ENCODE measurements at places on chromosomes 1 and 21. TPM values are rescaled to one million over a fixed set of nuclear protein-coding genes. Genes with fewer than 3 reads are reported as not detected.
A peak's percentile ranks its signal among the peaks of the same experiment; 100 is the strongest.

- H3K36me3 ChIP-seq, result no peaks in the 10 kb centered on the region
- H3K4me1 ChIP-seq, result peaks cover 5% of the 10 kb centered on the region
- DNase-seq, result no peak
Observed at GRCh38 chr1:39899611-39900538, 1.8 kb downstream of the MYCL start.

DNA sequence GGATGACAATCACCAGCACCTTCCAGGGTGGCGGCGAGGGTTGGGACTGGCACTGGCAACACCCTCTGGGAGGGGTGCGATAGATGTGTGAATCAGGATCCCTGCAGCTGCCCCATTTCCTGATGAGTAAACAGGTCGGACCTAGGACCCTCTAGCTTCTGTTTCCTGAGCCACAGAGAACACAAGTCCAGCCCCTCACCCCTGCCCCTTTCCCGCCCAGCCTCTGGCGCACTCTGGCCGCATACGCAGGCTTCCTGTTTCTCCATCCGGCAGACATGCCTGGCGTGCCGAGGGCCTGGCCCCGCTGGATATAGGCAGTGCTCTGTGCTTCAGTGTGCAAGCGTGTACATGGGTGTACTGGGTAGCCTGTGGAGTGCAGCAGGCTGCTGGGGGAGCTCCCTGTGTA lies 4.6 kb downstream of the PEAR1 start:
- H3K27me3 ChIP-seq, result peaks cover 43% of the 10 kb centered on the region
- peak; percentile 20 for DNase-seq
- H3K27ac ChIP-seq, result no peak overlapping the region
- H3K4me1 ChIP-seq, result peaks cover 18% of the 10 kb centered on the region

GRCh38 chr1:197036861-197037260 lies 30.2 kb downstream of the F13B start:
- H3K27me3 ChIP-seq, result peaks cover 6% of the 10 kb centered on the region
- H3K27ac ChIP-seq, result no peak overlapping the region
- DNase-seq, result no peak
- H3K36me3 ChIP-seq, result no peaks in the 10 kb centered on the region
- peaks cover 2% of the 10 kb centered on the region for H3K4me1 ChIP-seq

DNA sequence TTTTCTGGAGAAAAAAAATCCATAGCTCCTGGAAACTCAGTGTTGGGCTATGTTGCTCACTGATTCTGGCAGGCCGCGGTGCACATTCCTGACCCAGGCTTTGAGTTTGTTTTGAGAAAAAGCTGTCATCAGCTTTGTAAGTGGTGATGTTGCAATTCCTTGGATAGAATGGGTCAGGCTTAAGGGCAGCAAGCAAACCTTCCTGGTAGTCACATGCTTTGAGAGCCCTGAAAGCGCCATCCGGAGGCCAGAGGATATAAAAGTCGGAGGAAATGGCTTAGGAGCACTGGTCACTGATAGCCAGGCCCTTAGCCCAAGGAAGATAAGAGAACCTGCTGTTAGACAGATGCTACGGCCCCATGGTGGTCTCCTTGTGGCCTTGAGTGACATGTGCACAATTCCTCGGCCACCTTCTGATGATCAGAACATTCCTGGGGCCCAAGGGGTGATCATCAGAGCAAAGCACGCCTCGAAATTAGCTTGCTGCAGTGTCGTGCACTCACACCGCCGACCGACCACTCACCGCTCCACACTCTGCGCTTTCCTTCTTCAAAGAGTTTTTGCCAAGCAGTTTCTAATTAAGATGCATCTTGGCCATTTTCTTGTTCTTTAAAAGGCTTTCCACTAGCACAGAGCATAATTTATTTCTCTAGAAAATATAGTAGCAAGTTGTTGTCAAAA lies 78.6 kb downstream of the MAN1C1 start:
- H3K27me3 ChIP-seq, result peaks cover 12% of the 10 kb centered on the region
- H3K36me3 ChIP-seq, result peaks cover 2% of the 10 kb centered on the region
- no peak overlapping the region for H3K4me3 ChIP-seq
- no peak overlapping the region for H3K27ac ChIP-seq
- peaks cover 24% of the 10 kb centered on the region for H3K4me1 ChIP-seq
- no peak for DNase-seq

DNA sequence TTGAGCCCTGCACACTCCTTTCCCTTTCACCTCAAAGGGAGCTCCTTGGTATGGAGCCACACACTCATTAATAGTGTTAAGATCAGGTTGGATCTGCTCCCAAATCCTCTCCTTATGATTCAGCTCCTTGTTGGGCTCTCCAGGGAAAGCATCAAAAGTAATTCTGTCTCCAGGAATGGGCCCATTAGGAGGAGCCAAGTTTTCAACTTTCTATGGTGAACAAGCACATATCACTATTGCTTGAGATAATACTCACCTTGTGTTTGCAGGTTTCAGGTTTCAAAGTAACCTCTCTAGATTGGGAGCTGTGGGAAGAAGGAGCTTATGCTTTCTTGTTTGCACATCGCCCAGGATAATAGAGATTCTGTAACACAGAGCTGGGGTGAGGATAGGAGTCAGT lies 164.8 kb downstream of the TNFSF18 start:
- H3K27me3 ChIP-seq, result peaks cover 66% of the 10 kb centered on the region
- H3K4me3 ChIP-seq, result no peak overlapping the region
- H3K36me3 ChIP-seq, result no peaks in the 10 kb centered on the region
- DNase-seq, result no peak
- H3K4me1 ChIP-seq, result peaks cover 11% of the 10 kb centered on the region

GRCh38 chr1:60273185-60273584 lies 199.6 kb upstream of the C1orf87 start:
- no peak overlapping the region for H3K4me3 ChIP-seq
- no peak for DNase-seq
- H3K36me3 ChIP-seq, result no peaks in the 10 kb centered on the region
- no peaks in the 10 kb centered on the region for H3K27me3 ChIP-seq

DNA sequence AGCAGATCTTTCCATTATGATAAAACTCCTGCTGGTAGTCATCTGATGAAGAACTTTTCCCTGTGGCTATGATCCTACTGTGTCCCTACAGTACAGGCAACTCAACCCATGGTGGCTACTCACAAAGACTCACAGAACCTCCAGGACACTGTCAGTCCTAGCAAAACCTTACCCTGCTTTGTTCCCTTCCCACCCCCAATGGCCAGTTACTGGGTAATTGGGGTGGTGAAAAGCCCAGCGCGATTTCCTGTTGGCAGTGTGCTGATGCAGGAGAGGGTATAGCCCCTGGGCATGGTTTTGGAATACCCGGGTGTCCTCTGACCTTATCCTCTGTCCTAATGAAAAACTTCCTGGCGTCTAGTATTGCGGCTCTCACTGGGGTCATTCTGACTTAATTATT lies 533 bp upstream of the RGL1 start:
- no peak for DNase-seq
- H3K27ac ChIP-seq, result no peak overlapping the region
- peaks cover 31% of the 10 kb centered on the region for H3K4me1 ChIP-seq
- peaks cover 5% of the 10 kb centered on the region for H3K27me3 ChIP-seq

TMEM51 gene
- not detected for total RNA-seq

ADORA1 gene
- not detected for total RNA-seq

MANEAL gene
- total RNA-seq, result 1.7 TPM

NBPF4 gene
- total RNA-seq, result not detected

NMNAT2 gene
- 0.28 TPM for total RNA-seq

Measured in activated CD4-positive, alpha-beta memory T cell treated with anti-CD3 and anti-CD28 coated beads, Interleukin-2, amount 10 ng/mL, durations not matched to agents 7 days and 5 days (primary cell).